Activated CD4-positive, alpha-beta T cell treated with anti-CD3 and anti-CD28 coated beads, Interleukin-2, Interleukin-4, amounts not matched to agents 100 ng/mL and 50 ng/mL, durations not matched to agents 16 hours and 8 hours (primary cell): ENCODE measurements at places on chromosomes 7 and 10.

- peak; percentile 67 for DNase-seq
These were observed 123.6 kb downstream of the UBE2H start for GRCh38 chr7:129828989-129829736.

DNA sequence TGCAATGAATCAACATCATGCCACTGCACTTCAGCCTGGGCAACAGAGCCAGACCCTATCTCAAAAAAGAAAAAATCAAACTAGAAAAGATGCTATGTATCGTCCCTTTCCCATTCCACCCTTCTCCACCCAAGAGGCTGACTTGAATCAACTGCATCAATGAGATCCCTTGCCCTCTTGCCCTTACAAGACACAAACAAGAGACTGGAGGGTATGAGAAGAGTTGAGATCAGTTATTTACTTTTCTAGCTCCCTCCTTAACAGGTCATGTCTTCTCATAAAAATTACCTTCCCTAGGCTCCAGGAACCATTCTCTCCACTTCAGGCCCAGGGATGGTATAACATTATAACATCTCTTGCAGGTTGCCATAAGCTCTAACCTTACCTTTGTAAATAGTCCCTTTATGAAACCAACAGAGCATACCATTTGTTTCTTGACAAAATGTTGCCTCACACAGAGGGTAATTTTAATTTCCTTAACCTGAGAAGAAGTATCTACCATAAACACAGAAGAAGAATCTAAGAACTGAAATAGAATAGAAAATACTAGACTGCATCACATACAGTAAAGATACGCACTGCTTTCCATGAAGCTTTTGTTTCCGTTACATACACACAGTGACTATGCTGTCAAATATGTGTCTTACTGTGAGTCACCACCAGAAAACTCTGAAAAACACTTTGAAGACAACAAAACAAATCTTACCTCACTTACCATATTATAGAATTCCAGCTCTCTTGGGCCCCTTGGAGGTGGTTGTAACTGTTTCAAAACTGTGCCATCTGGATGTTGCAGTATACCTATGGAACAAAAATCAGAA is 30.5 kb downstream of the IPMK start:
- no peak for DNase-seq

- DNase-seq: no peak
These were observed 84.9 kb downstream of the ZNF365 start for GRCh38 chr10:62459072-62459471.

- peak; percentile 43 for DNase-seq
These were observed 11.9 kb downstream of the RGR start for GRCh38 chr10:84256510-84257342.

DNA sequence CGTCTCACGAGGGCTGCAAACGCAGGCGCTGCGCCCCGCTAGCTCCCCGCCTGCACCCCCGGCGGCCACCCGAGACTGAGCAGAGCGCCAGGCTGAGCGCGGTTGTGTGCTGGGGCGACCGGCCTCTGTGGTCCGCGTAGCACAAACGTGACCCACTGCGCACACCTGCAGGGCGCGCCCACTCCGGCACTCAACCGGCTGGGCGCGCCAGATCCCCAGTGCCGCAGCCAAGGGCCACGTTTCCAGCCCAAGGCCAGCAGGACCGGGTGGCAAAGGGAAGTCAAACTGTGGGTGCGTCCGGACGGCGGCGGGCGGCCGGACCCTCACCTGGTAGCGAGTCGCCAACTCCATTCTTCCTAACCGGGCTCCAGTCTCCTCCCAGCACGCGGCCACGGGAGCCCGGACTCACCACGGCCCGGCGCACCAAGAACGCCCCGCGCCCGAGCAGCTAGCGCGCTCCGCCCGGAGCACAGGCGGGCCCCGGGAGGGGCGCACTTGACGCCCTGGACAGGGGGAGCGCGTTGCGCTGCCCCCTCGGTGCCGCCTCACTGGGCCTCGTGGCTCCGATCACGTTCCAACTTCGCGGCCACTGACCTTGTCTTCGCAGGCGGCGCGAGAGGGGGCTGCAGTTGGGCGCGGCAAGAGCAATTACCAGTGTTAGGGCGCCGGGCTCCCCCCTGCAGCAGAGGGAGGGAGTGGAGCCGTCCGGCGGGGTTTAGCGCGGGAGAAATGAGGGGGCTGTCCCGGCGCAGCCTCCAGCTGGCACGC is at the start of gene CDCA7L:
CDCA7L (minus strand) TSS at position 446 of the 768 bp plus-strand sequence; CDS start at position 351, 95 bp downstream.
- peak; percentile 74 for DNase-seq

GRCh38 chr7:132169730-132170129 is 406.5 kb downstream of the PLXNA4 start:
- DNase-seq: no peak

GRCh38 chr10:70799124-70799523 is 13.9 kb upstream of the TBATA start:
- no peak for DNase-seq

- DNase-seq: no peak
These were observed 30.6 kb downstream of the FAM204A start for GRCh38 chr10:118311505-118311904.

- DNase-seq: no peak
These were observed 1.5 kb downstream of the HECTD2 start for GRCh38 chr10:91411621-91412020.

- no peak for DNase-seq
These were observed 223.6 kb downstream of the CHCHD3 start for GRCh38 chr7:132858251-132858650.

DNA sequence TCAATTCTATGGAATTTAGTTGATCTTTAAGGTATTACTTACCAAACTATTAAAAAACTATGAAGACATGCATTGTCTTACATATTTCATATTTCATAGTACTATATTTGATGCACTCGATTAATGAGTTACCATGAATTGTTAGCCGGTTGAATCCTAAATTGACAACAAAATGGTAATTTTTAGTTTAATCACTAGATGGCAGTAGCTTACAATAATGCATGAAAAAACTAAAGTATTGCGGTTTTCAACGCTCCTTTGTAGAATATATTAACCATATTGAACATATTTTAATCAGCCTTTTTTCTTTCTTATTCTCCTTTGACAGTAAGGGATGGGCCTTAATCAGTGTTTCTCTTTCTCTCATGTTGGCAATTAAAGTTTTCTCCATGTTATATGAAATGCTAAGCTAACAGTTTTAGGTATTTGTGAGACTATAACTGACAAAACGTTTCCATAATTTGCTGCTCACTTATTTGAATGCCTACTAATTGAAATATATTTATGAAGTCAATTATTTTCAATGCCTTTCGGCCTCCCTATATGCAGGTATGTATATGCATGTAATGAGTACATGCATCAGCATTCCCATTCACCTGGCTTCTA is 48.5 kb upstream of the ARL4A start:
- DNase-seq: peak; percentile 58

GRCh38 chr7:70703785-70704184 is 428.2 kb upstream of the GALNT17 start:
- no peak for DNase-seq

DNA sequence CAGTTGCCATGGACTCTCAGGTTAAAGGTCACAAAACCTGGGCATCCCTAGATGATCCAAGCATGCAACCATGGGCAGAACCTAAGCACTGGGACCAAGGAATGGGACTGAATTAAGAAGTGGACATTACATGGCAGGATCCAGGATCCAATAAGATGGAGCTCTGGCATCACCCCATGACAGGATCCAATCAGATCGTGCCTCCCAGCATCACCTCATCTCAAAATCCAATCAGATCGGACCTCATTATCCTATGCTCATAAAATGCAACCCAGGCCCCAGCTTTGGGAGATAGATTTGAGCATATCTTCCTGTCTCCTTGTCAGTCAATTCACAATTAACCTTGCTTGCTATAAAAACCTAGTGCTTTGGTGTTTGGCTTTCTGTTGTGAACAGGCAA is 616.1 kb downstream of the PARD3 start:
- DNase-seq: no peak

DNA sequence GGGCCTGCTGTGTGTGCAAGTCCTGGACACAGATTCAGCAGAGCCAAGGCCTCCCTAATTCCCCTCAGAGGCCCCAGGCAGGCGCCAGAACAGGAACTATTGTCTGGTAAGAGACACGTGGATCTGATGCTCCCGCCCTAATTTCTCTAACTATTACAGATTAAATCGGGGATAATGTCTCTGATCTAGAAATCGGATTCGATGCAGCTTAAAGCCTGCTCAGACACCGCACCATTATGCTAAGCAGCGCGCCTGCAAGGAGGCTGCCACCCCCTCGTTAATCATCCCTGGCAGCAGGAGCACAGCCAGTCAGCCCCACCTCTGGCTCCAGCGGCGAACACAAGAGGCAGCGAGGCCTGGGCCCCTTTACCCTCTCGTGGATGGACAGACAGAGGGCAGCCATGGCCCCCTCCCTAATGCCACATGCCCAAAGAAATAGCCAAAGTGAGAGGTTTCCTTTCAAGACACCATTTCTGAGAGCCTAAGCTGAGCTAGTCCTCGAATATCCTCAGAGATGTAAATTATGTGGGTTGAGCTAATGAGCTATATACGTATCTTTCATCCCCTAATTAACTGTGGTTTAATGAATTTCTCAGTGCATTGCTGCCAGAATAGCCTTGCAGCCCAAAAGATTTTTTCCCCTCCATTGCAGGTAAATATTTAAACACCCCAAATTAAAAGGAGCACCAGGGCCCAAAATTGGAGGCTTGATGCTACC is 122.1 kb downstream of the GRID1 start:
- no peak for DNase-seq

DNA sequence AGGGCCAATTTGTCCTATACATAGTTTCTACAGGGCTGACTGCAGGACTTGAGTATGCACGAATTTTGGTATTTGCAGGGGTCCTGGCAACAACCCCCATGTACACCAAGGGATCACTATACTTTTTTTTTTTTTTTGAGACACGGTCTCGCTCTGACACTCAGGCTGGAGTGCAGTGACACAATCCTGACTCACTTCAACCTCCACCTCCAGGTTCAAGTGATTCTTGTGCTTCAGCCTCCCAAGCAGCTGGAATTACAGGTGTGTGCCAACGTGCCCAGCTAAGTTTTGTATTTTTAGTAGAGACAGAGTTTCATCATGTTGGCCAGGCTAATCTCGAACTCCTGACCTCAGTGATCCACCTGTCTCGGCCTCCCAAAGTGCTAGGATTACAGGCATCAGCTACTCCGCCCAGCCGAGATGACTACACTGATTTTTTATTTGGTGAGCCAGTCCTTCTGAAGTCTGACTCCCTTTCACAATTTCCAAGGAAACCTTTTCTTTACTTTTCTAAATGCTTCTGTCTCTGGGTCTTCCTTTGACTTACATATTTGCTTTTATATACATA is 19.8 kb downstream of the CFAP70 start:
- no peak for DNase-seq

GRCh38 chr10:21521751-21522533 is 3.5 kb downstream of the SKIDA1 start:
- no peak for DNase-seq

GRCh38 chr10:6228010-6228511 is 25.3 kb downstream of the PFKFB3 start:
- DNase-seq: no peak

DNA sequence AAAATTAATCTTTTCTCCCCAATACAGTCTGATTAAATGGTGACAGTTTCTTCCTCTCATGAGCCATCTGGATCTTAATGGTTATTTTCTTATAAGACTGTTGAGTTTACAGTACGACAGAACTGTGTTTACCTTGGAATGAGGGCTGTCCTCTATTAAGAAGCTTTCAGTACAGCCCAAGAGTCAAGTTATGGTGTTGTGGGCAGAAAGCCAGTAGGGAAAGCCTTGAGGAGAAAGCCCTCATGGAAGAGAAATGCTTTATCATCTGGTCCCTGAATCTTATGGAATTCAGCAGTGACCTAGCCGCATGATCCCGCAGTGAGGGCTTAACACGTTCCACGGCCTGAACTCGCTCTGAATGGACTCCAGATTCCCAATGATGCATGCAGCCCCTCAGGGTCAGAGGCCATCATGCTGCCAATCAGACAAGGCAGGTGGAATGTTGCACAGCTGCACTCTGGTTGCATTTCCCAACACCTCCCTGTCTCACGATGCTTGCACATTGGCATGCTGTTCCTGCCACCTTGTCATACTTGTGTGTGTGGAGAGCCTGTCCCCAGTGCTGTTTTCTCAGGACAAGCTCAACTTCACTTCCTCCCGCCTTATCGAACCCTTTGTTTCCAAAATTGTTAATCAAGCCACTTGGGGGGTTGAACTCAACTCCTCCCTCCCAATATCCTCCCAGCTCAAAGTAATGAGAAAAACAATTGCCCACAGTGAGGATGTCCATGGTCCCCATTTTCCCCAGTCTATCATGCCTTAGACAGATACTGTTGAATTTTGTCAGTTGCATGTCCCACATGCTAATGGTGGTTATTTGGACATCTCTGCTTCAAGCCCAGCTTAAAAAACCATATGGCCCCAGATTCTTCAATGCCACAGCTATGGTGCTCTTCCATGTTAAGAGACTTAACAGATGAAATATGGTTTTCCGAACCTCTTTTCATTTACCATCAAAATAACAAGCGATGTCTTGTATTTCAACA is 211.1 kb upstream of the TCF7L2 start:
- DNase-seq: no peak

DNA sequence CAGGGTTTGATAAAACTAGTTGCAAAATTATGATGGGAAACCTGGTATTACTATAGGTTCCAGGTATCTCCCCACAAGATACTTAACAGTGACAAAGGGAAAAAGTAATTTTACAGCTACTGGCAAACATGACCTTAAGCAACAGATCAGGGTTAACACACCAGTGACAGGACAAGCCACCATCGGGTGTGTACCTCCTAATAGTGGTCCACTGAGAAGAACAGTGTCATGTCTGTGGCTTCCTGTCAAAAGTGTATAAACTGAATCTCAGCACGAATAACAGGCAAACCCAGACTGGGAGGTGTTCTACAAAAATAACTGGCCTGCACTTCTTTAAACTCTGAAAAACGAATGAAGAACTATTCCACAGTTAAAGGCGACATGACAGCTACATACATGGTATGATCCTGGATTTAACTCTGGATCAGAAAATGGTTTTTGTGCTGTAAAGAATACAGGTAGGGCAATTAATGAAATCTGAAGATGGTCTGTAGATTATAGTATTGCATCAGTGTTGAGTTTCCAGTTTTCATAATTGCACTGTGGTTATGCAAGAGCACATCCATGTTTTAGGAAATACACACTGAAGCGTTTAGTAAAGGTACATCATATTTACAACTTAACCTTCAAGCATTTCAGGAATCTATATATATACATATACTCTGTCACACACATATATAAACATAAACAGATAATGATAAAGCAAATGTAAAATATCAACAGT is 32.0 kb upstream of the ARMS2 start:
- DNase-seq: no peak
